Femur (tissue), 1 donor: ENCODE measurements at places on chromosomes 7 and 10.

DNA sequence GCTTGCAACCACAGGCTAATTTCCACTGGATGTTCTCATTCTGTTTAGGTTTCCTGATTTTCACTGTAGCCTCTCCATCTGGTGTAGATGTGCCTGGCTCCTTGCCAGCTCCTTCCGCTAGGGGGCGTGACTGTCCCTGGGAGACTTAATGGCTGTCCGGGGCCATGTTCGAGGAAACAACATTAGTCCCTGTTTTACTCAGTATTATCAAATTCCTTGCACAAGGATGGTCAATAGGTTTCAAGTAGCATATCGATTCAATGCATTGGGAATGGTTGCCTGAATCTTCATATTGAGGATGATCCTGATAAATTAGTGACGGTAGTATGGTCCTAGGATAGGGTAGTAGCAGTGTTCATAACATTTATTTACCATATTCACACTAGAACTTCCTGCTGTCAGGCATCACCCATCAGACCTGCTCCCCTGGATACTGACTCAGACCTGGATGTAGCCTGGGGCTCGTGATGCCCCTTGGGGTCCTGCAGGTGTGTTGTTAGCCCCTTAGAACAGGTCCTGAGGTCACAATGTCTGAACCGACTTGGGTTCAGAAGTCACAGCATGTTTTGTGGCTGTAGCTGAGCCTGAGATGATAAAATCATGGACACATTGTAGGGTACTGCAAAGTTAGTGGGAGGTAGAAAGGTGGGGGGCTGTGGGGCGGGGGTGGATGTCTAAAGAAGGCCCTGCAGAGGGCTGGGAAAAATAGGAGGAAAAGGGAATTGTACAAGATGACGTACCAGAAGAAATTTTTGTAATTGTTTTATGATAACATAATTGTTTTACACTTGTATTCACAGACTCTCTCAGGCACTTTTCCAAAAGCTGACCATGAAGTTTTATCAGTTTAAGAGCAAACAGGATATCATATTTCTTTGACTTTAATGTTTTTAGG is 8.9 kb upstream of the EXOC6 start:
- peak; percentile 65 for DNase-seq

- no peak for DNase-seq
Observed at GRCh38 chr7:121083790-121084251, 95.3 kb downstream of the CPED1 start.

DNA sequence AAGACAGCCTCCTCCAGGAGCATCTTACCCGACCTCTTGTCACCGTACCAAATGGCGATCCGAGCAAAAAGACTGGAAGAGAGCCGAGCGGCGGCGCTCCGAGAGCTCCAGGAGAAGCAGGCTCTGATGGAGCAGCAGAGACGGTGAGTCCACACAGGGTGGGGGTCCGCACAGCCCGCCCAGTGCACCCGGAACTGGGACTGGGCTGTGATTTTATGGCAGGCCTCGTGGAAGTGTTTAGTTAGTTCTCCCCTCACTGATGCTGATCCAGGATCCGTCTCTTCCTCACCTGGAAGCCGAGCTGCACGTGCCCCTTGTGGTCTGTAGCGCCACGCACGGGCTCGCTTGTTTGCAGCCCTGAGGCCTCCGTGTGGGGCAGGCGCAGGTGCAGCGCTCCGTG is 19.6 kb downstream of the LRRC27 start:
- DNase-seq: no peak

- no peak for DNase-seq
Observed at GRCh38 chr10:88409824-88410223, 173.3 kb downstream of the RNLS start.

- DNase-seq: no peak
Observed at GRCh38 chr7:30907527-30908267, 4.0 kb upstream of the AQP1 start.

- DNase-seq: no peak
Observed at GRCh38 chr10:11615396-11615795, 3.9 kb upstream of the USP6NL start.

GRCh38 chr10:5949009-5949759 is 28.2 kb downstream of the IL15RA start:
- DNase-seq: peak; percentile 61

DNA sequence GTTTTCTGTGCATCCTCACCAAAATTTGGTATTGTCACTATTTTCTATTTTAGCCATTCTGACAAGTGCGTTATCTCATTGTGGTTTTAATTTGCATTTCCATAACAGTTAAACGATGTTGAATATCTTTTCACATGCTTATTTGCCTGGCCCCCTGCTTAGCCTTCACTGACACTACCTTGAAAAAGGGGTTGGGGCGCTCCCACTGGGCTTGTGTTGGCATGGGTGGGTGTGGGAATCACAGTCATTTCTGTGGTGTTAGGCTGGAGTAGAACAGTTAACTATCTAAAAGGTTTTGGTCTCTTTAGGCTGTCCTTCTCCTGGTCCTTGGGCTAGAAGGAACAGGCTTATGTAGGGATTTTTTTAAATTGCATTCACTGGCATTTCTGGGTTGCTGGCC is 72.2 kb upstream of the TMEM140 start:
- no peak for DNase-seq

- DNase-seq: no peak
Observed at GRCh38 chr10:120253131-120253530, 203.9 kb upstream of the PLPP4 start.

- DNase-seq: no peak
Observed at GRCh38 chr10:77713521-77714280, 76.1 kb upstream of the KCNMA1 start.

GRCh38 chr10:102783568-102783967 is 39.8 kb downstream of the WBP1L start:
- no peak for DNase-seq

DNA sequence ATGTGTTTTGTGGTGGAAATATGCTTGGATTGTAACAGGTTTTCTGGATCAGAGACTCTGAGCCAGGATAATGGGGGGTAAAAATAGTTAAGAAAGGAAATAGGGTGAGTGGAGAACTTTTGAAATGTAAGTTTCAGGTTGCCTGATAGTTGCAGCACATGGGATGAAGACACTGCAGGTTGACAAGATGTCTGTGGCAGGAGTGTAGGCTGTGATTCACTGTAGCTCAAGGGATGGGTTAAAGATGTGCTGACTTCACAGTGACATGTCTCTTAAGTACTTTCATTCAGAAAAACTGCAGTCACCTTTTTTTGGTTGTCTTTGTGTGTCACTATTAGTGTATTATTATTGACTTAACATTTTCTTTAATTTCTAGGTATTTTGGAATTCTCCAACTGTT is 63.5 kb upstream of the SLC39A12 start:
- no peak for DNase-seq

- DNase-seq: peak; percentile 83
Observed at GRCh38 chr7:64882341-64883112, 20.5 kb upstream of the ZNF273 start.

DNA sequence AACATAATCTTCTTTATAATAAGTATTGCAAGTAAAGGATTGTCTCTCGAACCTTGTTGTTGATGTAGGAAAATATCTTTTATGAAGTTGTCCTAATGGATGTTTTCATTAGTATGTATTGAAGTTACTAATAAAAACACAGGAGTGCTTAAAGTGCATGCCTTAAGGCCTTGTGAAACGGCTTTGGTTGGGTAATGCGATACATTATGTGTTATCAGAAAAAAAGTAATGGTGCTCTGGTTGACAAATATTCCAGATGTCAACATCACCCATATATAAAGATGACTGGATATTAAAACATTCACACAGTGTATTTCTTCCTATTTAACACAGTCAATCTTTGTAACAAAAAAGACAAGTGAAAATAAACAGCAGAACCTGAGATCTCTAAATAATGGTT is 310.7 kb downstream of the PRKG1 start:
- no peak for DNase-seq

DNA sequence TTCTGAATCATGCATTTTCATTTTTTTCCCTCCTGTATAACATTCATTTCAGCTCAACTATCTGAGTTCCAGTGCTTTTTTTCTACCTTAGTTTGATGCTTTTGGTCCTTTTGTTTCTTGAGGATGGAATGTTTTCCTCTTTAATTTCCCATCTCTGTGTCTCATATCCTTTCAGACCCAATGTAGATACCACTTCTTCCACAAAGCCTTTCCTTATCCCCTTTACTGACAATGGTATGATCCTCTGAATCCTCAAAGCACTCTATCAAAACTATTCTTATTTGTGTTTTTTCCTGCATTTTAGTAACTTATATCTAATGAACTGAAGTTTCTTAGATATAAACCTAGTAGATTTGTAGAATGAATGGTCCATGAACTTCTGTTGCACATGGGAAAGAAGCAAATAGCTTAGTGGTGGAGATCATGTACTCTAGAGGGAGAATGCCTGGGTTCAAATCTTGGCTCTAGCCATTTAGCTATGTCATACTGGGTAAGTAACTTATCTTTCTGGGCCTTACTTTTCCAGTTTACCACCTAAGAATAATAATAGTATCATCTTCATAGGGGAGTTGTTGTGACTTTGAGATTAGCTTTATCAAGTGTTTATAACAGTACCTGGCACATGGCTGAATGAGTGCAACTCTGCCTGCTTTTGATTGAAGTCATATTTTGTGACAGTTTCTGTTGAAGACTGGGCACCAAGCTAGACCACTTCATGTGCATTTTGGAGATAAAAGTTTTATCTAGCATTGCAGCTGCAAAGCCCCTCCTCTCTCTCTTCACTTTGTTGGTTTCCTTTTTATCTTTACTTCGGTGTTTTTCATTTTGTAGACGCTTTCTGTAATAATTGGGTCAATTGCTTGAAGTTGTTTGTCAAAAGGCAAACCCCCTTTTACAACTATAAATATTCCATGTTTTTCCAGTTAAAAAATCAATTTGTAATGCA is 18.5 kb downstream of the STAM start:
- no peak for DNase-seq

- no peak for DNase-seq
Observed at GRCh38 chr7:116715077-116715476, 43.1 kb downstream of the MET start.

DNA sequence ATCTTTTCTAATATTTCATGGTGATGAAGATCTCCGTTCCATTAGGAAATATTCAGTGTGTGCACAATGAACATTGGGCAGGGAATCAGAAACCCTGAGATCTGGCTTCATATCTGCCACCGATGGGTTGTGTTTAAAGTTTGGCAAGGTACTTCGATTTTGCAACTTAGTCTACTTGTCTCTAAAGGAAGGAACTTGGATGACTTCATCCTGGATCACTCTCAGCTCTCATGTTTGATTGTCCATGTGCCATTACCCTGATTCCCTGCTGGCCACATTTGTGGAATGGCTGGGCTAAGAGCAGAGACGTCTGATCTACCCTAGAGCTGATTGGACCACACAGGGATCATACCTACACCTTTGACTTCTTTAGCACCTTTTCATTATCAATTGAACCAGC is 177.0 kb upstream of the KMT2E start:
- DNase-seq: no peak

GRCh38 chr7:50584793-50585408 is 19.7 kb upstream of the DDC start:
- DNase-seq: no peak

GRCh38 chr10:11831520-11831951 is 8.4 kb downstream of the PROSER2 start:
- no peak for DNase-seq

- DNase-seq: no peak
Observed at GRCh38 chr7:50295133-50295532, 9.4 kb upstream of the IKZF1 start.

DNA sequence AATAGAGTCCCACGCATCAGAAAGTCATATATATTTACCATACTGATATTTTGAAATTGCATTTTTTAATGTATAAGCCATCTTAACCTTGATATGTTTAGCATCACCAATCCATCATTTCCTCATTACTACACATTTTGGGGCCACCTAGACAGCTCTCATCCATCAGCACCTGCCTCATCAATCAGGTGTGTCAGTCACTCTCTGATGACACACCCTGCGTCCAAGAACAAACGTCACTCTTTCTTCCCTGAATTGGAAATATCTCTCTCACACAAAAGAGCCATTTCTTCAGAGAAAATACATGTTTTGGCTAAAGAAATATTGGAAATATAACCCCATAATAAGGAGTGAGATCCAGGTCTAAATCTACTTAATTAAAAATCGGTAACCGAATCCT is 38.9 kb upstream of the RSU1 start:
- DNase-seq: no peak

- DNase-seq: no peak
Observed at GRCh38 chr10:99758211-99758891, 24.1 kb upstream of the ABCC2 start.

GRCh38 chr7:130022623-130023175 is 28.5 kb downstream of the ZC3HC1 start:
- no peak for DNase-seq

GRCh38 chr10:100879741-100880360 is 32.9 kb upstream of the SLF2 start:
- peak; percentile 36 for DNase-seq

GRCh38 chr10:6786579-6787031 is 206.5 kb upstream of the PRKCQ start:
- peak; percentile 78 for DNase-seq

- no peak for DNase-seq
Observed at GRCh38 chr10:35377050-35377728, 40.9 kb downstream of the CCNY start.

- no peak for DNase-seq
Observed at GRCh38 chr10:14225379-14225778, 105.3 kb downstream of the FRMD4A start.

GRCh38 chr7:66522518-66522917 is 106.2 kb upstream of the KCTD7 start:
- no peak for DNase-seq

- DNase-seq: no peak
Observed at GRCh38 chr10:122331615-122332446, 42.7 kb upstream of the PLEKHA1 start.

DNA sequence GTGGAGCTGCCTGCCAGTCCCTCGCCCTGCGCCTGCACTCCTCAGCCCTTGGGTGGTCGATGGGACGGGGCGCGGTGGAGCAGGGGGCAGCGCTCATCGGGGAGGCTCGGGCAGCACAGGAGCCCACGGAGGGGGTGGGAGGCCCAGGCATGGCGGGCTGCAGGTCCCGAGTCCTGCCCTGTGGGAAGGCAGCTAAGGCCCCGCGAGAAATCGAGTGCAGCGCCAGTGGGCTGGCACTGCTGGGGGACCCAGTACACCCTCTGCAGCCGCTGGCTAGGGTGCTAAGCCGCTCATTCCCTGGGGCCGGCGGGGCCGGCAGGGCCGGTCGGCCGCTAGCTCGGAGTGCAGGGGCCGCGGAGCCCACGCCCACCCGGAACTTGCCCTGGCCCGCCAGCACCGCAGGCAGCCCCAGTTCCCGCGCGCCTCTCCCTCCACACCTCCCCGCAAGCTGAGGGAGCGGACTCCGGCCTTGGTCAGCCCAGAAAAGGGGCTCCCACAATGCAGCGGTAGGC is 565.9 kb upstream of the NRG3 start:
- DNase-seq: no peak
